ENCODE measurements at places on chromosomes 6 and 20. TPM values are rescaled to one million over a fixed set of nuclear protein-coding genes. Genes with fewer than 3 reads are reported as not detected.

The TOP1 gene
- total RNA-seq, result 55.9 TPM

The TLDC2 gene
- total RNA-seq, result 0.30 TPM

The CD93 gene
- 0.69 TPM for total RNA-seq

The SPATA25 gene
- 1.1 TPM for total RNA-seq

The SMIM28 gene
- total RNA-seq, result not detected

The MAPK14 gene
- 48.4 TPM for total RNA-seq

The PREX1 gene
- 2.1 TPM for total RNA-seq

The PAX1 gene
- not detected for total RNA-seq

The MICB gene
- total RNA-seq, result 6.5 TPM

The TSPO2 gene
- total RNA-seq, result not detected

The HLA-DMB gene
- total RNA-seq, result not detected

The CLDN20 gene
- total RNA-seq, result not detected

The LIN28B gene
- 0.05 TPM for total RNA-seq

The RNF114 gene
- total RNA-seq, result 124 TPM
